C1 segment of cervical spinal cord (tissue), 14 donors: ENCODE measurements at places on chromosomes 7 and 10.

DNA sequence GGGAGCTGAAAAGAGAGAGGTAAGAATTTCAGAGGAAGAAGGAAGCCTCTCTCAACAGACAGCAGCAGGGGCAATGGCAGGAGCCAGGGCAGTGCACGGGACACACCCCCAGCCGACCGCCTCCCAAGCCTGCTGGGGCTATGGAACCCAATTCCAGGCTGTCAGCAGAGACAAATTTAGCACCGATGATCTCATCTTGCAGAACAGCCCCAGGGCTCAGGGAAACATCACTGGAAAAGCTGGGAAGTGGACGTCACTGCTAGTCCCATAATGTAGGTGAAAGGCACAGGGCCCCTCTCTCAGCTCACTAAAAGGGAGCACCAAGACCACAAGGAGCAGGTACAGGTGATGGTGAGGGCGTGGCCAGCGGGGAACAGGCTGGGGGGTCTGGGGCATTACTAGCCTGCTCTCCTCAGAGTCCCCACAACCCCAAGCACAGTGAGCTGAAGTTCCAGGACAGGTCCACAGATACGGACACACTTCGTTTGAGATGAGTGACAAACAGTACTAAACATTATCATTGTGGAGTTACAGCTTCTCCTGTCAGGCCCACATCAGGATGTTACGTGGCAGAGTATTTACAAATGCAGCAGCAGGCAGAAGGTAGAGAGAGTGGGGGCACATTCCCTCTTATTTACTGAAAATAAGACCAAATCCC lies 103.7 kb downstream of the PLXNA4 start:
- DNase-seq = peak; percentile 3

GRCh38 chr10:109913306-109913892 lies 9.9 kb downstream of the XPNPEP1 start:
- no peak for DNase-seq

GRCh38 chr7:103949374-103949773 lies 40.1 kb downstream of the RELN start:
- DNase-seq = no peak

- DNase-seq = no peak
Observed at GRCh38 chr10:124745252-124745651, 1.1 kb upstream of the FAM53B start.

- no peak for DNase-seq
Observed at GRCh38 chr10:132850896-132851295, 64.9 kb upstream of the NKX6-2 start.

GRCh38 chr10:20132816-20133215 lies 316.6 kb downstream of the PLXDC2 start:
- DNase-seq = no peak

- no peak for DNase-seq
Observed at GRCh38 chr10:101144053-101144452, 13.0 kb downstream of the TLX1 start.

DNA sequence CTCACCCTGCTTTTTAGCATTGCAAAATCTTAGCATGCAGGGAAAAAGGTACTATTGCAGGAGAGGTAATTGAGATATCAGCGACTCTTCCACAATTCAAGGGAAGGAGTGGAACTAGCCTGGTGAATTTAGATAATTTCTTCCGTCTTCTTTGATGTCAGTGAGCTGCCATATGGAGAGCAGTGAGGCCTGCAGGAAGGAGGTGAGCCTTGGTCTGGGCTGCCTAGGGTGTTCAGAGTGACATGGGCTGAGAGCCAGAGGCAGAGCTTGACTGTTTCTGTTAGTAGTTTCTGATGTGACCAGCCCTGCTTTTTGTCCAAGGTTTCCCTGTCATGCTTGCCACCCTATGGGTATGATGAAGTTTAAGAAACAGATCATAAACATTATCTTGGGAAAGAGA lies 28.6 kb downstream of the KAT6B start:
- DNase-seq = no peak

- no peak for DNase-seq
Observed at GRCh38 chr7:47232751-47233412, 349.0 kb downstream of the TNS3 start.

GRCh38 chr10:91034494-91035159 lies 113.7 kb upstream of the ANKRD1 start:
- DNase-seq = peak; percentile 61

DNA sequence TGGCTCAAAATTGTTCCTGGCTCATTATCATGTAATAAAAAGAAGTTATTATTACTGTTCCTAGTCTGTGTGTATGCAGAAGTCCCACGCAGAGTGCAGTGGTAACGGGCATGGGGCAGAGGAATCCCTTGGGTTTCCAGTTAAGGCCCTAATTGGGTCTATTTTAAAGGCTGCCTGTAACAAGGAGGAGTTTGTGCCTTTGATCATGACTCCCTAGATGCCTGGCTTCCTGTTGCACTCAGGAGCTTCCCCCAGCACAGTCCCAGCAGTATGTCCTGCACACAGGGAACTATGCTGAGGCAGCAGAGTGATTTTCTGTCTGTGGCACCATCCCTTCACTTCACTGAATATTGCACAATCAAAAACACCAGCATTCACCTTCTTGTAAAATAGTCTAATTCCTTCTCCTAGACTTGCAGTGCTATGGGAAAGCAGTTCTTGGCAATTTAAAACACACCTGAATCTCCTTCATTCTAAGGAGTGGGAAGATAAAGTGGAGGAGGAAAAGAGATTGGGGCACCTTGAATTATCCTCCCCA lies 22.9 kb downstream of the SORCS1 start:
- no peak for DNase-seq

GRCh38 chr10:74822521-74823089 lies 3.8 kb upstream of the KAT6B start:
- no peak for DNase-seq

GRCh38 chr7:157010588-157011332 lies at the start of gene MNX1:
Gene MNX1, minus strand, starts transcription at chr7:157010663. Its CDS starts 313 bp downstream, at chr7:157010350.
- DNase-seq = no peak
